Stimulated activated CD4-positive, alpha-beta T cell treated with anti-CD3 and anti-CD28 coated beads, TNF-alpha, amount 100 ng/mL, for 1 hour (primary cell): ENCODE measurements at places on chromosomes 6 and 20.
A peak's percentile ranks its signal among the peaks of the same experiment; 100 is the strongest.

- DNase-seq, result no peak
Measured at GRCh38 chr6:35512740-35513139, at the start of gene TULP1. Gene TULP1 (minus strand): TSS chr6:35512896. CDS start chr6:35512858, 38 bp downstream.

DNA sequence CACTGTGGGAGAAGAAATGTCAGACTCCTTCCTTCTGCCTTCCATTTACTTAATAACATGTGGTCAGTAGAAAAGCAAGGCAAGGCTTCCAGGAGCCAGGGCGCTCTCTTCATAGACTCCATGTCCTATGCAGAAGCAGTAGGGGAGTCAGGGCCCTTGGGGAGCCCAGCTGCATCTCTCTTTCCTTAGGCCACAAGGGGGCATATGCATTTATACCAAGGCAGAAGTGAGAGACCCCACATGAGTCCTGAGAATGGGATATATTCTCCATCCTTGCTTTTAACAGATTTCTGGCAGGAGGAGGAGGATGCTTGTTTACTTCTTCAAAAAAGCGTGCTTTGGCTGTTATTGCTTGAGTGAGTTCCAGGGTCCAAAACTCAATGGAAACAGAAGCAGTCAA, 198.5 kb downstream of the HIVEP2 start:
- DNase-seq, result peak; percentile 5

DNA sequence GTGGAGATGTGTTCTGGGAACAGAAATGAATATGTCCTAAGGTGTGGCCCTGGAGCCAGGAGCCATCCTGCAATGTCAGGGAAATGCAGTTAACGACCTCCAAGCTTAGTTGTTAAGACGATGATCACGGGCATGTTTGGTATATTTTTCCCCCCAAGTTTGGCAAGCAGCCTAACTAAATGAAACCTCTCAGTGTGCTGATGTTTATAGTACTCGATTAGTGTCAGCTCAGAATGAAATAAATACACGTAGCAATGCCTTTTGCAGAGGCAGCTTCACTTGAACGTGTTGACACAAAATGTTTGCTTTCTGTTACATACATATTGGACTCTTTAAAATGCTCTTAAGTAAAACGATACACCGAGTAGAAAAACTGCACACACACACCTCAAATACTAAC, 76.2 kb upstream of the OLIG3 start:
- no peak for DNase-seq

DNA sequence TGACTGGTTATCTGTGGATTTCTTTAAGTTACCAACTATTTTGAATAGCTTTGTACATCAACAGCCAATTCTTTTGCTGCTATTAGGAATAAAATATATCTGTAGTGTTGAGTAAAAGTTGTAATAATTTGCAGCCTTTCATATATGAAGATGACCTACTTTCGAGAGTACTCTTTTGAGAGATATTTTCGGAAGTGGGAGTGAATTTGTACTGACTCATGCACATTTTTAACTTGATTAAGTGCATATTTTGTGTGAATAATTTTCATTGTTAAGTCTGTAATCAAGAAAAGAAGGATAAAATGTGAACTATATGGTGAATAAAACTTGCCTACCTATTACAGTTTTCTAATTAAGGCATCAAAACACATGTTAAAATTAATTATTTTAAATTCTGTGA, 51.9 kb downstream of the L3MBTL3 start:
- DNase-seq, result no peak

DNA sequence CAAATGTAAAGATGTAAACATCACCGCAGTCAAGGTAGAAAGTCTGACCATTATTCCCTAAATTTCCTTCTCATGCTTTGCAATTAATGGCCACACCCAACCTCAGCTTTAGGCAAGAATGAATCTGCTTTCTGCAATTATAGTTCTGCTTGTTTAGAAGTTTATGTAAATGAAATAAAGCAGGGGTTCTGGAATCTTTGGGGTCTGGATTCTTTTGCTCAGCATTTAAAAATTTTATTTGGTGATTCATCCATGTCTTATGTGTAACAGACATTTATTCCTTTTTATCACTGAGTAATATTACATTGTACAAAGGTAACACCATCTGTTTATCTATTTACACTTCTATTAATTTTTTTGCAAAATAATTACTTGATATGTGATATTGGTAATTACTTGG, 613.6 kb downstream of the UTRN start:
- DNase-seq, result no peak

- DNase-seq, result no peak
Measured at GRCh38 chr6:158488065-158488464, 71.8 kb upstream of the TMEM181 start.

DNA sequence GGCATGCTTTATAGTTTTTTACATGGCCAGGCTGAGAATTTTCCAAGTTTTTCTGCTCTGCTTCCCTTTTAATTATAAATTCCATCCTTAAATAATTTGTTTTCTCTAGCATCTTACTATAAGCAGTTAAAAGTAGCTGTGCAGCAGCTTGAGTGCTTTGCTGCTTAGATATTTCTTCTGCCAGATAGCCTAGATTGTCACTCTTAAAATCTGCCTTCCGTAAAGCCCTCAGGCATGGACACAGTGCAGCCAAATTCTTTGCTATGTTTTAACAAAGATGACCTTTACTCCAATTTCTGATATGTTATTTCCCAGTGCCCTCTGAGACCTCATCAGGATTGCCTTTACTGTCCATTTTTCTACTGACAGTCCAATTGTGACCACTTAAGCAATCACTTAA, 92.6 kb upstream of the SGK1 start:
- no peak for DNase-seq

- no peak for DNase-seq
Measured at GRCh38 chr6:167568407-167569024, 243.6 kb downstream of the TTLL2 start.

GRCh38 chr6:34525431-34526175, 30.5 kb downstream of the SPDEF start:
- no peak for DNase-seq

GRCh38 chr6:20575704-20576451, 41.6 kb downstream of the CDKAL1 start:
- DNase-seq, result no peak

DNA sequence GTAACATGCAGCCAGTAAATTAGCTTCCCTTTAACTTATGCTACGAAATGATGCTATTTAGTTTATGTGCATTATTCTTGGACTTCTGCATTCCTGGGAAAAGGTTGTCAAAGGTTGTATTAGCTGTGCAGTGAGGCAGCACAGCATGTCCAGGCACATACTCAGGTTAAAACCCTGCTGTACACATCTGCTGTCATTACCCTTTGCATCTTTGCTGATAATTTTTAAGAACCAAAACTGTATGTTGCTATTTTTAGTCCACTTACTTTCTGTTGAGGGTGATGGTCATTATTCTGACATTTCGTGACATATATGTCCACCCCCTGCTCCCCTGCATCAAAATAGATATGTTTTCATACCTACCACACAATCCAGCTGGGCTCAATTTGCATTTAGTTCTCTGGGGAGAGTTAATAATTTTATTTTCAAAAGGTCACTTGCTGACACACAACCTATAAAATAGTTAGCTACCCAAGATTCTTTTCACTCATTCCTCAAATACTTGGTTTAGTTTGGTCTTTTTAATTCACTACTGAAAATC, 142.5 kb upstream of the SPACA1 start:
- no peak for DNase-seq

DNA sequence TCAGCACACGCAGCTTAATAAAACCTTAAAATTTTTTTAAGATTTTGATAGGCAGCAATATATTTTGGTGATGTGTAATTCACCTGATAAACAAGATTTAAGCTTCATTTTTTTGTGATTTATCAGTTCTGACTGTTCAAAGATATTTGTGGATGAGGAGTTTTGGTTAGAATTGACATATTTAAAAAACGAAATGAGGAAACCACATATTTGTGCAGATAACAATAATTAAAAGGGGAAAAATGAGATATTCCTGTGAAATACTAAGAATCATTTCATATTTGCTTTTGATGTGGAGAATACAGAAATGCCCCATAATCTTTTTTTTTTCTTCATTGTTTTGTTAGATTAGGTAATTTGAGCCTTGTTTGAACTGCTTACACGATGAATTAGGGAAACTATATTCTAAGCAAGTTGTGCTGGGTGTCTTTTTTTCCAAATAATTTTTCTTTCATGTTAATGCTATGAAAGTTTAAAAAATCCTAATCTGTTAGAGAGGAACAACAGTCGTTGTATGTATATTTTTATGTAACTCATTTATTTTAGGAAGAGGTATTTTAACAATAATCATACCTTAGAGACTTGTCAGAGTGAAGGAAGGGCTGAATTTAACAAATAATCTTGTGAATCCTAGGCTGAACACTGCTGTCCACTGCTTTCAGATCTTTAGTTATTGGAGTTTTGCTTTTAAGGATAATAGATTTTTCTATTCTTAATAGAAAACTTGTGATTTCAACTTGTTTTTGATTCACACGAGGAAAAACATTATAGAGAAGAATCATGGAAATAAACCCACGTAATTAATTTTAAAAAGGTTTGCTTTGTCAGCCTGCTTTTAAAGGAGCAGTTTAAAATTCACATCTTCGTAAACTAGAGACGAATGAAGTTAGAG, 4.0 kb downstream of the ARID1B start:
- DNase-seq, result no peak

GRCh38 chr6:156396068-156396771, 381.0 kb upstream of the ARID1B start:
- DNase-seq, result no peak

GRCh38 chr6:159762681-159763293, 942 bp downstream of the ACAT2 start:
- DNase-seq, result no peak

DNA sequence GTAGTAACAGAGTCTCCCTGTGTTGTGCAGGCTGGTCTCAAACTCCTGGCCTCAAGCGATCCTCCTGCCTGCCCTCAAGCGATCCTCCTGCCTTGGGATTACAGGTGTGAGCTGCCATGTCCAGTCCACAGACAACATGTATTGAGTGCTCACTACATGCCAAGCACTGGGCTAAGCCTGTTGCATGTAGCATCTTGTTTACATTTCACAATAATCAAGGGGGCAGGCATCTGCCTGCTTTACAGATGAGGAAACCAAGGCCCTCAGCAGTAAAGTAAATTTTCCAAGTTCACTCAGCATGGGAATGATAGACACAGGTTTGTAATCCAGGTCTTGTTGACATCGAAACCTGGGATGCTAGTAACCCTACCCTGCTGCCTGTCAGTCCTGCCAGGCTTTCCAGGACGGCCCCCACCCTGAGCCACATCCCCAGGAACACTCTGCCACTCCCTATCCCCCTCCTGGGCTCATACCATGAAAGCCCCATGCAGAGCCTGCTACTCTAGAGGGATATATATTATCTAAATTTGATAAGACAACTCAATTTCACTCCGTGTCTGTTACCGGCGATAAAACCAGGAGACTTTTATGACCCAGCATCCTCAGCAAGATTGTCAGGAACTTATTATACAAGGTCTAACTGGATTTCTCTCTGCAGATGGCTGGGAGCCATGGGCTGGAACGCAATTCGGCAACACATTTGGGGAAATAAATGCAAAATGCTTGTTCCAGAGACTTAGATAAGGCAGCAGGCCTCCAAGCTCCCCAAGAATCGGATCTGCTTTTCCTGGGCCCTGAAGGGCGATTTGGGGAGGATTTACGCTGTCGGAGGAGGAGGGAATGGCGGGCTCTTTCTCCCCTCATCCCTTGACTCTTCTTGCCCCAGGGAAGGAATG, 30.4 kb downstream of the CD40 start:
- no peak for DNase-seq

- DNase-seq, result no peak
Measured at GRCh38 chr20:15913391-15914025, 659.7 kb downstream of the KIF16B start.

DNA sequence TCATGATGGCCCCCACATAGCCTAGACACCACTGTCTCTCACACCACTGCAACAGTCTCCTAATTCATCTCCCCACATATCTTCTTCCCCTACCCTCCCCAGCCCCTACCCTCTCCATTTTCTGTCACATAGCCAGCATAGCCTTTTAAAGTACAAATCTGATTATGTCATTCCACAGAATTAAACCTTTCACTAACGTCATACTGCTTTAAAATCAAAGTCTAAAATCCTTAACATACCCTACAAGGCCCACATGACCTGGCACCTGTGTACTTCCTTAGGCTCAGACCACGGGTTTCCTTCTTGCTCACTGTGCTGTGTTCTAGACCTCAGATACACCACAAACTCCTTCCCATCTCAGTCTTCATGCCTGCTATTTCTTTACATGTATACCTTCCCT, 5.9 kb downstream of the OSTM1 start:
- no peak for DNase-seq

- DNase-seq, result no peak
Measured at GRCh38 chr20:39105551-39105950, 143.4 kb downstream of the DHX35 start.

DNA sequence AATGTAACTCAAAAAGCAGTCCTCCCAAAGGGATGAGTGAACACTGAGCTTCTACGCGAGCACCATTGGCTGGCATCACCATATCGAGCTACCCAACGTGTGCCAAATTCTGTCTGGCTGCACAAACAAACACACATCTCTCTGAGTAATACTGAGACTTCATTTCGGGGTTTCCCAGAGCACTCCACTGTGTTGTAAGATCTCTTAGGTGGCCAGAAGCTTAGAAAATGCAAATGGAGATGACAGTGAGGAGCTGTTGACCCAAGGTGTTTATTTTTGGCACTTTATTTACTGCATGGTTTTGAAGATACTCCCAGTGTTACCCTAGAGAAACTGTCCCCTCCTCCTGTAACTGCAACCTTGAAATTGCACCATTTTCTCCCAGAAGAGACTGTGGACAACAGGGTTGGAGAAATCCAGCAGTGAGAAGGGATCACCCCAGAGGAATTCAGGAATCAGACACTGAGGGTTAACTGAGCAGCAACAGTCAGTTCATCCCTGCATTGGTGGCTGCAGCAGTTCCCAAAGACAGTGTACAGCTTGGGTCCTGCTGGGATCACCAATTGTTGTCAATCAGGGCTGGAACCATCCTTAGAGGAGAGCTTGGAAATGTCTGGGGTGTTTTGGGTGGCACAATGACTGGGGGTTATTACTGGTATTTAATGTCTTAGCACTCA, 1.0 kb upstream of the RIPOR2 start:
- DNase-seq, result peak; percentile 39

GRCh38 chr6:116445102-116445501, 16.1 kb upstream of the CALHM6 start:
- DNase-seq, result no peak

- DNase-seq, result no peak
Measured at GRCh38 chr20:52738081-52738480, 234.1 kb upstream of the TSHZ2 start.

DNA sequence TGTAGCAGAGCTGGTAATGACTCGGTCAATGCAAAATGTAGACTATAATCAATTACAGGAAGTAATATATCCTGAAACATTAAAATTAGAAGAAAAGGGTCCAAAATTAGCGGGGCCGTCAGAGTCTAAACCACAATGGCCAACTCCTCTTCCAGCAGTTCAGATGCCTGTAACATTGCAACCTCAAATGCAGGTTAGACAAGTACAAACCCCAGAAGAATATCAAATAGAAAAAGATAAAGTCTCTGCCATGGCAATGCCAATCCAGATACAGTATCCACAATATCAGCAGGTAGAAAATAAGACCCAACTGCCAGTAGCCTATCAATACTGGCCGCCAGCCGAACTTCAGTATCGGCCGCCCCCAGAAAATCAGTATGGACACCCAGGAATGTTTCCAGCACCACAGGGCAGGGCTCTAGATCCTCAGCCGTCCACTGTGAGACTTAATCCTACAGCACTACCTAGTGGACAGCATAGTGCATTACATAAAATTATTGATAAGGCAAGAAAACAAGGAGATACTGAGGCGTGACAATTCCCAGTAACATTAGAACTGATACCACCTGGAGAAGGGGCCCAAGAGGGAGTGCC, 158.4 kb downstream of the GPX5 start:
- DNase-seq, result no peak

- DNase-seq, result no peak
Measured at GRCh38 chr6:138421608-138422007, 17.6 kb downstream of the HEBP2 start.
